ENCODE measurements at places on chromosomes 11 and 22. TPM values are rescaled to one million over a fixed set of nuclear protein-coding genes. Genes with fewer than 3 reads are reported as not detected.
A peak's percentile ranks its signal among the peaks of the same experiment; 100 is the strongest.

DNA sequence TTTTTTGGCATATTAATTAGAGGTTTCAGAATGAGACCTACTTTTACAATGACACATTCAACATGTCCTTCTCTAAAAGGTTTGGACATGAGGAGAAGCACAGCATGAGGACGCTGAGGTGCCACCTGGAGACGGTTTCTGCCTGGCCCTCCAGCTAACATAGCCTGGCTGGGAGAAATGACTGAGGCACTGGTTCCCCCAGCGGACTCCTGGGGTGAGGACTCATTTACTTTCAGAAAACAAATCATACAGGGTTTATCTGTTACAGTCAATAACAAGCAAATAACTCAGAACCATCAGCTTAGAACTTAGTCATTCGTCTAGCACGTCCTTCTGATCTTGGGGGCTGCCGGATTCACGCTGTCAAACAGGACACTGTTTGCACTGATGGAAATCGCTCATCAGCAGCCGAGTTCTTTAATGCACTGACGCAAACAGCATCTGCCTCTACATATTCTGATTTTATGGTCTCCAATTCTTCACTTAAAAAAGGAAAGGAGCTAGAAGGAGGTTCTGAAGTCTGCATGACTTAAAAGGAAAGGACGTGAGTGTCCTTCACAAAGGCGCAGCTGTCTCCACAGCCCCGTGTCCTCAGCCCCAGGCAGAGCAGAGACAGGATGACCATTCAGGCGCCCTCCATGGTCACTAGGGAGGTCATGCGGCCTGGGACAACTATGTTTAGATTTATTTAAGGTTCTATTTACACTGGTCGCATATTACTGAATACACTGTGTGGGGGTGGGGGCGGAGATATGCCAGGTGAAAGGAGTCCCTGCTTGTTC is 44.2 kb downstream of the CERK start:
- H3K4me1 ChIP-seq = no peaks in the 10 kb centered on the region
- H3K4me3 ChIP-seq = no peak overlapping the region
- peaks cover 4% of the 10 kb centered on the region for H3K36me3 ChIP-seq
- H3K27me3 ChIP-seq = no peaks in the 10 kb centered on the region
- peak overlapping the region; percentile 8 for H3K27ac ChIP-seq

DNA sequence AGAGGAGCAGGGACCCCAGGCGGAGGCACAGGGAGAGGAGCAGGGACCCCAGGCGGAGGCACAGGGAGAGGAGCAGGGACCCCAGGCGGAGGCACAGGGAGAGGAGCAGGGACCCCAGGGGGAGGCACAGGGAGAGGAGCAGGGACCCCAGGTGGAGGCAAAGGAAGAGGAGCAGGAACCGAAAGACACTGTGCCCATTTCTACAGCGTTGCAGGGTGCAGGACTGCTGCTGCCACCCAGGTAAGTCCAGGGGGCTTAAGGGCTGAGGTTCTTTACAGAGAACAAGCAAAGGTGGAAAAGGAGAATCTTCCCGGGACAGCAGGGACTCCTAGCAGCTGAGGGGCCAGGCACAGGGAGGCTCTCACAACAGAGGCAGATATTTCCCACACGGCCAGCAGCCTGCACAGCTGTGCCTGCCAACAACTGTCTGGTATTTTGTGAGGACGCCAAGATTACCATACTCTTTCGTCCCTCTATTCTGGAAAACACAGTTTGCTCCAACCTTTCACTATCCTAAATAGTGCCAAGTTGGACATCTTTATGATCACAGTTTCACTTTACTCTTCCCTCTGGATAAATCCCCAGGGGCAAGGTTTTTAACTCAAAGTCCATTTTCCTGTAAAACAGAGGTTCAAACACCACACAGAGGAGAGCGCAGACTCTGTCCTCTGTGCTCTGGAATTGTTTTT is 39.4 kb downstream of the SHANK2 start:
- no peak overlapping the region for H3K4me3 ChIP-seq
- no peaks in the 10 kb centered on the region for H3K27me3 ChIP-seq
- DNase-seq = no peak
- no peaks in the 10 kb centered on the region for H3K4me1 ChIP-seq
- no peaks in the 10 kb centered on the region for H3K36me3 ChIP-seq

GRCh38 chr11:36400766-36401455 is 104.8 kb downstream of the PRR5L start:
- no peaks in the 10 kb centered on the region for H3K27me3 ChIP-seq
- no peak for DNase-seq
- H3K36me3 ChIP-seq = peaks cover 4% of the 10 kb centered on the region
- peaks cover 28% of the 10 kb centered on the region for H3K4me1 ChIP-seq
- no peak overlapping the region for H3K27ac ChIP-seq

- no peak for DNase-seq
- H3K36me3 ChIP-seq = peaks cover 9% of the 10 kb centered on the region
- peaks cover 26% of the 10 kb centered on the region for H3K4me1 ChIP-seq
- H3K27me3 ChIP-seq = peaks cover 19% of the 10 kb centered on the region
- no peak overlapping the region for H3K27ac ChIP-seq
Measured at GRCh38 chr11:88531831-88532230, 194.3 kb upstream of the CTSC start.

DNA sequence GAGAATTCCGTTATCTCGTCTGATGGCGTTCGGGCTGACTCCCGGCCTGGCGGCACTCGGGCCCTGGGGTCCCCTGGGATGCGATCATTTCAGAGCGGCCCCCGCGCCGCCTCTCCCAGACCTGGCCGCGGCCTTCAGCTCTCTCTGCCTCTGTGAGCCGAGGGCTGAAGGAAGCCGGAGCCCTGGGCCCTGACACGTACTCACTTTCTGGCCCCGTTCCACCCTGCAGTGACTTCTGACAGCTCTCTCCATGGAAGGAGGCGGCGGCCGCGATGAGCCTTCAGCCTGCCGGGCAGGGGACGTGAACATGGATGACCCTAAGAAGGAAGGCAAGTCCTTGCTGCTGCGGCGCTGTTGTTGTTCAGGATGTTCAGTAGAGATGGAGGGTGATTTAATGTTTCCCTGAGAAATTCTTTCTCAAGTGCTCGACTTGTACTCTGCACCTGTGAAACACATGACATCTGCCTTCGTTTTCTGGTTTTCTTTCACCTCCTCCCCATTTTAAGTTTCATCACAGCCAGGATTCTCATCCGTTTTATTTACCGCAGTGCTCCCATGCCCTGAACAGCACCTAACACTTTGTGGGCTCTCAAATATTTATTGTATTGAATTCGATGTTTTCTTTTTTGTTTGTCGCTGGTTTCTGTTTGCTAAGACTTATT is 612 bp downstream of the GTSE1 start:
- H3K27me3 ChIP-seq = no peaks in the 10 kb centered on the region
- DNase-seq = peak; percentile 28
- peak overlapping the region; percentile 98 for H3K4me3 ChIP-seq
- peaks cover 47% of the 10 kb centered on the region for H3K4me1 ChIP-seq
- H3K36me3 ChIP-seq = peaks cover 21% of the 10 kb centered on the region

- H3K4me1 ChIP-seq = peaks cover 74% of the 10 kb centered on the region
- peak overlapping the region; percentile 77 for H3K4me3 ChIP-seq
- peak overlapping the region; percentile 18 for H3K27ac ChIP-seq
- H3K36me3 ChIP-seq = peaks cover 1% of the 10 kb centered on the region
- peak; percentile 26 for DNase-seq
Measured at GRCh38 chr11:83006877-83007330, 64.8 kb downstream of the RAB30 start.

- H3K27ac ChIP-seq = no peak overlapping the region
- peaks cover 25% of the 10 kb centered on the region for H3K27me3 ChIP-seq
- H3K36me3 ChIP-seq = no peaks in the 10 kb centered on the region
- no peaks in the 10 kb centered on the region for H3K4me1 ChIP-seq
- no peak overlapping the region for H3K4me3 ChIP-seq
- DNase-seq = no peak
Measured at GRCh38 chr11:133893381-133893780, 48.1 kb upstream of the SPATA19 start.

GRCh38 chr11:121018746-121019145 is 5.2 kb upstream of the TBCEL start:
- H3K36me3 ChIP-seq = peaks cover 1% of the 10 kb centered on the region
- no peak for DNase-seq
- peaks cover 2% of the 10 kb centered on the region for H3K4me1 ChIP-seq
- no peak overlapping the region for H3K4me3 ChIP-seq

GRCh38 chr11:10878408-10879214 is 20.8 kb upstream of the ZBED5 start:
- no peak overlapping the region for H3K27ac ChIP-seq
- peaks cover 7% of the 10 kb centered on the region for H3K36me3 ChIP-seq
- H3K27me3 ChIP-seq = no peaks in the 10 kb centered on the region
- DNase-seq = peak; percentile 40

- peaks cover 2% of the 10 kb centered on the region for H3K36me3 ChIP-seq
- peaks cover 12% of the 10 kb centered on the region for H3K4me1 ChIP-seq
- no peak overlapping the region for H3K27ac ChIP-seq
- no peak for DNase-seq
Measured at GRCh38 chr11:43408277-43408676, 49.6 kb downstream of the TTC17 start.

- peaks cover 78% of the 10 kb centered on the region for H3K4me1 ChIP-seq
- no peak overlapping the region for H3K27ac ChIP-seq
- no peak overlapping the region for H3K4me3 ChIP-seq
- no peaks in the 10 kb centered on the region for H3K27me3 ChIP-seq
Measured at GRCh38 chr22:49814164-49814686, 13.4 kb downstream of the BRD1 start.

GRCh38 chr22:19621373-19622060 is 92.8 kb upstream of the SEPTIN5 start:
- H3K27me3 ChIP-seq = no peaks in the 10 kb centered on the region
- no peak overlapping the region for H3K27ac ChIP-seq
- peaks cover 25% of the 10 kb centered on the region for H3K4me1 ChIP-seq
- H3K36me3 ChIP-seq = no peaks in the 10 kb centered on the region
- DNase-seq = no peak
- H3K4me3 ChIP-seq = no peak overlapping the region

- no peaks in the 10 kb centered on the region for H3K36me3 ChIP-seq
- peaks cover 42% of the 10 kb centered on the region for H3K4me1 ChIP-seq
- H3K27me3 ChIP-seq = no peaks in the 10 kb centered on the region
Measured at GRCh38 chr11:10441652-10442503, 13.2 kb upstream of the AMPD3 start.

GRCh38 chr22:46220921-46221320 is 29.2 kb downstream of the CDPF1 start:
- H3K4me3 ChIP-seq = peak overlapping the region; percentile 4
- DNase-seq = no peak
- H3K27ac ChIP-seq = no peak overlapping the region
- peaks cover 24% of the 10 kb centered on the region for H3K4me1 ChIP-seq
- no peaks in the 10 kb centered on the region for H3K27me3 ChIP-seq

Gene CLCF1
- total RNA-seq = 0.22 TPM

DNA sequence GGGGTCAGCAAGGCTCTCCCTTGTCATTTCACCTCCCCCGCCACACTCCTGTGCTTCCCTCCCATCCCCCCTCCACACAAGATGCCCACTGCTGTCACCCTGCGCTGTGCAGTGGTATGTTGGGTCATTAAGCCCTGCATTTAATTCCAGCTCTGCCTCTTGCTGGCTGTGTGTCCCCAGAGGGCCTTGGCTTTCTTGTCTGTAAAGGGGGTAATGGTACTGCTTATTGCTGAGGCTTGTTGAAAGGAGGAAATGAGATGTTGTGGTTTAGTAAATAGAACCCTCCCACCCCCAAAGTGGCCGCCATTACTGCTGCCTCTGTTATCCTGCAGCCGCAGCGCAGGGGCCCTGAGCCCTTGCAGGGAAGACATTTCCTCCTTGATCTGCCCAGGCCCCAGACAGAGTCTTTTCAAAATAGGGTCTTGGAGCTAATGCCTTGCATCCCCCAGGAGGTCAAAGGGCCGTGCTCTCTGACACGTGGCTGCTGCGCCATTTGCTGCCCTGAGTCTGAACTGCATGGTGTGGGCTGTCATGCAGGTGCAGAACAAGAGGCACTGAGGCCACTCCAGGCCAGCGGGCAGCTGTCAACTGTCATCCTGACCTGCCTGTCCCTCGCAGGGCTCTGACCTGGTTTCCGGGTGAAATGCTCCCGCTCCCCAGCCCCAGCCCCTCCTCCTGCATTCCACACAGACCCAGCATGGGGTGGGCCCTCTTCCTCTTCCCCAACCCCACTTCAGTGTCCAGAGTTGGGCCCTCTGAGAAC is 18.7 kb downstream of the PVALB start:
- no peaks in the 10 kb centered on the region for H3K36me3 ChIP-seq
- no peaks in the 10 kb centered on the region for H3K4me1 ChIP-seq
- no peak for DNase-seq
- H3K4me3 ChIP-seq = no peak overlapping the region

DNA sequence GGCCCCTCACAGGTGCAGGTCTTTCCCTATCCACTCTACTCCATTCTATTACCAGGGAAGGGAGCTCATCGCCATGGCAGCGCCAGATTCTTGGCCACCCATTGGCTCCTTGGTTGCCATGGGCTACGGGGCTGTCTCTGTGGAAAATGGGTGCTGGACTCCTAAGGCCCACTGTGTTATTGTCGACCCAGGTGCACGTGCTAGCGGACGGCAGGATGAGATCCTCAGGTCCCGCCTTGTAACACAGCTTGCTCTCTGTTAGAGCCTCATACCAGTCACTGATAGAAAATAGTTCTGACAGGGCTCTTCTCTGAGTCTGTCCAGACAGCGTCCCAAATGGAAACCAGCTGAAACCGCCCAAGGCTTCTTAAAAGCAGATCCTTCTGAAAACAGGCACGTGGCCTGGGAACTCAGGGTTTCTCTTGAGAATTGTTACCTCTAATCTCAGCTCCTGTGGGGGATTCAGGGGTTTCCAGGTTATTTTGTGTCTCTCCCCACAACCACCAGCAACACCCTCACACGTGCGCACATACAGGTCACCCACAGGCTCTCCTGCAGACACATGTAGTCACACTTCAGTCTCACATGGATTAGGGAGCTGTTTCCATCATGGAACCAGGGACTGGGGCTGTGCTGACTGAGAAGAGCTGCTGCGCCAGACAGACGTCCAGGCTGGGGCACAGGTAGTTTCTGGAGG is 1.5 kb downstream of the TUB start:
- H3K4me1 ChIP-seq = no peaks in the 10 kb centered on the region
- DNase-seq = no peak
- H3K4me3 ChIP-seq = peak overlapping the region; percentile 32
- peaks cover 65% of the 10 kb centered on the region for H3K27me3 ChIP-seq

DNA sequence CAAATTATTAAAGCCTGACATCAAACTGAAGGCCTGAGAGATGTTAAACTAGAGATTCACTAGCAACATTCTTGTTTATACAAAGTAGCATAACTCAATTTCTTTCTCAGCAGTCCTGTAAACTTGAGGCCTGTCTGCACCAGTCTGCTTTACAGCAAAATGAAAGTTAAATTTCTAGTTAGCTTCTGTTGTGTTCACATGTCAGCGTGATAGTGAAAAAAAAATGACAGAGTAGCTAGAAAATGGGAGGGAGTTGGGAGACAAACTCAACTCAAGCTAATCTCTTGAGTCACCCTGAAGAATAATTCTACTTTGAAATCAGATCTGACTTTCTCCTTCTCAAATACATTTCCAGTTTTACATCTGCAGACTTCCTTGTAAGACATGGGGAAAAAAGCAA is 6.5 kb downstream of the RBFOX2 start:
- H3K36me3 ChIP-seq = no peaks in the 10 kb centered on the region
- no peak overlapping the region for H3K4me3 ChIP-seq
- peaks cover 11% of the 10 kb centered on the region for H3K4me1 ChIP-seq
